NCI-H510A treated with DMSO at 0.1 percent for 48 hours (cell line): ENCODE measurements at places on chromosomes 2 and 18.

DNA sequence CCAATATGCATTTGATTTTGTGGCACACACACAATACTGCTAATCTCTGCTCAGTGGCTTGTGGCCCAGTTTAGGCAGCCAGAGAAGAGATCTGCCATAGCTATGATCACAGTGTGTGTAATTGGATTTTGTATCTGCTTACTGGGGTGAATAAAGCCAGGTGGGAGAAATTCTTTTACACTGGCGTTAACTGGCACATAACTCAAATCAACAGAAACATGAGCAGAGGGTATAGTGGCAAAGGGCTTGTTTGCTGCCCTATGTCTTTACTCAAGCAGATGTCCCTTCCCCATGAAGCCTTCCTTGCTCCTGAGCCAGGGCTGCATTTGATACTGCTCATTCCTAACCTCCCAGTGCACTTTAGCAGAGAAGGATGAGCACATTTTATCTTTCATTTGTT lies 28.5 kb downstream of the STON1 start:
- DNase-seq: no peak

GRCh38 chr2:64781711-64782390 lies 128.1 kb upstream of the SERTAD2 start:
- no peak for DNase-seq

- DNase-seq: no peak
Measured at GRCh38 chr2:135904341-135904989, 28.2 kb upstream of the MCM6 start.

DNA sequence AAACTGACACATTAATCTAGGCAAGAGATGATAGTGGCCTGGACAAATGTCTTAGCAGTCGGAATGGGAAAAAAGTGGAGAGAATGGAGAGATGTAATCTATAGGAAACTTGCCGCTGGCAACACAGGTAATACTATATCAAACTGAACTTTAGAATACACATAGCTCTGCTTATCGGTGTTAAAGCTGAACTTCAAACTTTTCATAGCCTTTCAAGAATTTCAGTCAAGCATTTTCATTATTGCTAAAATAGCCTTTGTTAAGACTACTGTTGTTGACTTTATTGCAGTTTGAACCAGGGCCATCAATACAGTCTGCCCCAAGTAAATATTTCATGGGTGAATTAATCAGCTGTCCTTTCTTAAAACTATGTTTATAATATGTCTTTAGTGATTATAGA lies 12.9 kb upstream of the CHST9 start:
- no peak for DNase-seq

DNA sequence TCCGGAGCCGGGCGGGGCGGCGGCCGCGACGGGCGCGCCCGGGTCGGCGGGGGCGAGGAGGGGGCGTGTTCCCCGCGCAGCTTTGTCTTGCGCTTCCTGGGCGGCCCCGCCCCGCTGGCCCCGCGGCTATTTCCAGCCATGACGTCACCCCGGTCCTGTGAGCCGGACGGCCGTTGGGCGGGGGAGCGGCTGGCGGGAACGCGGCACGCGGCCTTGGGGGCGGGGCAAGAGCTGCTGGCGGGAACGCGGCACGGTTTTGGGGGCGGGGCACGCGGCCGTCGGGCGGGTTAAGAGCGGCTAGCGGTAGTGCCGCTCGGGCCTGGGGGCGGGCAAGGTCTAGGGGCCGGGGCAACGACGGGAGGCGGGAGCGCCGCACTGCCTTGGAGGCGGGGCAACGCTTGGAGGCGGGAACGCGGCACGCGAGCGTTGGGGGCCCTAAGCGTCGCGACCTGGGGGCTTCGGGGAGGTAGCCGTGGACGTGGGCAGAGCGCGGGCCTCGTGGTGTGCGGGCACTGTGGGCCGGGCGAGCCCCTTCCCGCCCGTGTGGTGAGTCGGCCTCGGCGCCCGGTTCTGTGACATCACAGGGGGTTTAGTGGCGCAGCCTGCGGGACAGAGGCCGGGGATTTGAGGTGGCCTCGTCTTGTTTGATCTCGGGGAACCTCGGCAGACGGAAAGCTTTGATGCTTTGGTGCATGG lies 704 bp downstream of the KLF11 start:
- DNase-seq: peak; percentile 91

GRCh38 chr2:11833601-11834000 lies 87.2 kb downstream of the LPIN1 start:
- DNase-seq: no peak

DNA sequence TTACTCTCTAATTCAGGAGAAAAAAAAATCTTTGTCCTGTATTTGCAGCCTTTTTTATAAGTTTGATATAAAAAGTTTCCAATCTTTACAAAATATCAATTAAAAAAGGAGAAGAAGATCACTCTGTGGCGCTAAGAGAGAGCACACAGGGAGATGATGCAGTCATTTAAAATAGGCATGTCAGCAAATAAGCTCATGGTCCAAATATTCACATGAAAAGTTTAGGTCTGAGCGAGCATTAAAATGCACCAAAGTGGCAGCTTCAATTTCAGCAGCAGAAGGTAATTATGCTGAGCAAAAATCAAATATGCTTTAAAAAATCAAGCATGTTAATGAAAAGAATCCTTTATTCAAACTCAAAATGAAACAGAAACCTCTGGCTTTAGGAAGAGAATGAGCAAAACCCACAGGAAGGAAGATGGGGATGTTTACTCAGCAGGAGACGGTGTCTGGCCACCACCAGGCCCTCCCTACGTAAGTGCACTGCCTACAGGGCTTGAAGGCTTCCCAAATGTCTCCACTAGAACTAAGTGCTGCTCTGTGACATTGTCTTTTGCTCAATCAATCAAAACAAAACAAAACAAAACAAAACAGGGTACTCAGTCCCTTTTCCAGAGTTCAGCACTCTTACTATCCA lies 120.4 kb downstream of the L3MBTL4 start:
- DNase-seq: peak; percentile 34

DNA sequence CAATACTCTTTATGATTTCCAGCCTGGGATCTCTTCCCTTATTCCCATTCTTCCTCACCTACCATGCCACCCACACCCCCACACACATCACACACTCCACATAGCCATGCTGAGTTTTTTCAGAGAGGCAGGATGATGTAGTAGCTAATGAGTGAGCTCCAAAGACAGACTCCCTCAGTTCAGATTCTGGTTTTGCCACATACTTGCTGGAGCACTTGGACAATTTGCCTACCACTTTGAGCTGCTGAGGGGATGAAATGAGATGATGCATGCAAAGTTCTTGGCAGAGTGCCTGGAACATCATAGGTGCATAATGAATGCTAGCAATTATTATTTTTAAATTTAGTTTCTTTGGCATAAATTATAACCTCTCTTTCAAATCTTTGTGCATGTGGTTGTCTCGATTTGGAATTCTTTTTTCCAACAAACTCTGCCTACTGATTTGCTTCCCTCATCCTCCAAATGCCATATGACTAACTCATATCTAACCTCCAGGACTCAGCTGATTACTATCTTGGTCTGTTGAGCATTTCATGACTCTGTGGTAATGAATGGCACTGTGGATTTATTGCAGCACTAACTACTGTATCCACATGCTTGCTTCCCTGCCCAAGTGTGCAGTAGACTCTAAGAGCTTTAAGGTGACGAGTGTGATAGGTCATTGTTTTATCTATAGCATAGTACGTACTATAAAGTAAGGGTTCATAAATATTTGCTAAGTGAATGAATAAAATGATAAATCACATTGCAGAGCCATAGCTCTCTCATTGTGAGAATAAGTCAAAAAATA lies 99.1 kb downstream of the TACR1 start:
- peak; percentile 93 for DNase-seq

DNA sequence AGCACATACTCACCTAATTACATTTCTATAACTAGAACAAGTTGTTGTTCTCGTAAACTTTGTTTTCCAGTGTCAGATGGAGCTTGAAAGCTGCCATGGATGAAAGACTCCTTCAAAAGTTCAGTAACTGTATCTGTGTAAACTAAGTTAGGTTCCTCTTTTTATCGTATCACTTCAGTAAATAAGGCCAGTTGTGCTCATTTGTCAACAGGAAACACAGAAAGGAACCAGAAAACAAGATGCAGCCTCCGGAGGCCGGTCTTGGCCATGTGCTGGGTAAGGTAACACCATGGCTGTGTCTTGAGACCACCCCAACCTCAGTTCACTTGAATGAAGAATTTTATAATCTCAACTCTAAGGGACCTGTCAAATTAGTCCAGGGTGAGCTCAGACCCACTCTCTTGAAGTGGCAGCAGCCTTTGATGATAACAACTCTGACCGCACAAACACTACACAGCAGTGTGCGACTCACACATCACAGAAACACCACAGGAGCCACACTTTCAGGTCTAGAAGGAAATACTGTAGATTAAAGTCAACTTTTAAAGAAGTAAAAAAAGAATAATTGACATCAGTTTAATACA lies 213.8 kb downstream of the AFF3 start:
- no peak for DNase-seq

GRCh38 chr18:35042389-35043071 lies 1.3 kb downstream of the MAPRE2 start:
- DNase-seq: no peak

GRCh38 chr2:119821266-119821665 lies 61.5 kb downstream of the PTPN4 start:
- no peak for DNase-seq

- peak; percentile 32 for DNase-seq
Measured at GRCh38 chr2:43218702-43219382, 7.6 kb downstream of the ZFP36L2 start.
